Spleen (tissue), 13 donors: ENCODE measurements at places on chromosomes 2 and 18. TPM values are rescaled to one million over a fixed set of nuclear protein-coding genes. Genes with fewer than 3 reads are reported as not detected.

The ALLC gene
- not detected for total RNA-seq

The INPP5D gene
- 192 TPM for total RNA-seq

The ZDBF2 gene
- 14.6 TPM for total RNA-seq

The INO80B gene
- 28.6 TPM for total RNA-seq

The CPS1 gene
- total RNA-seq = 7.3 TPM

The FBLN7 gene
- total RNA-seq = 9.0 TPM

The NGEF gene
- total RNA-seq = 0.23 TPM

The BOK gene
- total RNA-seq = 7.3 TPM

The DUSP11 gene
- 44.7 TPM for total RNA-seq

The PSMA8 gene
- total RNA-seq = 0.34 TPM

The C2orf78 gene
- not detected for total RNA-seq

DNA sequence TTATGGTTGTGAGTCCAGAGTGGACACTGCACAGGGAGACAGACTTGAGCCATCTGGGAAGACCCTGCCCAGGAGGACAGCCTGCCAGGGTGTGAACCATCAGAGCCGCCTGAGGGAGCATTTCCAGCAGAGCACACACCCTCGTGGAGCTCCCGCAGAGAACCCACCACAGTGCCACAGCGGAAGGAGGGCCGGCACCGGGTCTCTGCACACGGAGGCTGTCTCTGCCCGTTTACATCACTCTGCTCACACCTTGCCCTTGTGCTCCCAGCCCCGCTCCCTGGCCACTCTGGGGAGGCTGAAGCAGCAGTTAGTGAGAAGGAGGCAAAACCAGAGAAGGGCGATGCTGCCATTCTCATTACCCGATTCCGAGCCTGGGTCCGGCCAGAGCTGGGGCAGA, 161.9 kb downstream of the KLHL29 start:
- no peak for DNase-seq

- no peak for DNase-seq
Observed at GRCh38 chr2:183927406-183928325, 670.7 kb upstream of the ZNF804A start.

- DNase-seq = no peak
Observed at GRCh38 chr2:239329972-239330572, 70.7 kb downstream of the HDAC4 start.

DNA sequence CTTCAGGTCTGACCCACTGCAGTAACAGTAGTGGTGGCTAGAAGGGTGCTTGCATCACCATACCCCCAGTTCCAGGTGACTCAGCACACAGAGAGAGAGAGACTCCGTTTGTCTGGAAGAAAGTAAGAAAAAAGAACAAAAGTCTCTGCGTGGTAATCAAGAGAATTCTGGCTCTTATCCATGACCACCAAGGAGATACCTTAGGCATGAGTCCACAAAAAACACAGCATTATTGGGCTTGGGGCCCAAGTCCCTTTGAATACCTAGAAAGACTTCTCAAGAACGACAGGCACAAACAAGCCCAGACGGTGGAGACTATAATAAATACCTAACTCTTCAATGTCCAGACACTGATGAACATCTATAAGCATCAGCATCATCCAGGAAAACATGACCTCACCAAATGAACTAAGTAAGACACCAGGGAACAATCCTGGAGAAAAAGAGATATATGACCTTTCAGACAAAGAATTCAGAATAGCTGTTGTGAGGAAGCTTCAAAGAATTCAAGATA, 21.7 kb upstream of the BAZ2B start:
- no peak for DNase-seq

DNA sequence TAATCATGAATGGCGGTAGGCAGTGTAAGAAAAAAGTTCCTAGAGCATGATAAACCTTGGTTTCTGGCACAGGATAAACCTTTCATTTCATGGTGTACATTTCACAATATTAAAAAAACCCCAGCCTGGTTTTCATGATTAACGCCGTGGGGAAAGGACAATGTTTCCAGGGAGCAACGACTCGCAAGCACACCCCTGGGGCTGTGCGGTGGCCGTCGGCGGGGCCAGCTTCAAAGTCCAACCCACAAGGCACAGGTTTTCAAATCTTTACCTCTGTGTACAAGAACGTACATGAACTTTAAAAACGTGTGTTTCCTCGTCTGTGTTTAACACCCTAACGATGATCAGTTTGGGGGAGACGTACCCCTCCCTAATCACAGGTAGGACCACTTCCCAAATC, 118.1 kb downstream of the NOL10 start:
- DNase-seq = no peak

DNA sequence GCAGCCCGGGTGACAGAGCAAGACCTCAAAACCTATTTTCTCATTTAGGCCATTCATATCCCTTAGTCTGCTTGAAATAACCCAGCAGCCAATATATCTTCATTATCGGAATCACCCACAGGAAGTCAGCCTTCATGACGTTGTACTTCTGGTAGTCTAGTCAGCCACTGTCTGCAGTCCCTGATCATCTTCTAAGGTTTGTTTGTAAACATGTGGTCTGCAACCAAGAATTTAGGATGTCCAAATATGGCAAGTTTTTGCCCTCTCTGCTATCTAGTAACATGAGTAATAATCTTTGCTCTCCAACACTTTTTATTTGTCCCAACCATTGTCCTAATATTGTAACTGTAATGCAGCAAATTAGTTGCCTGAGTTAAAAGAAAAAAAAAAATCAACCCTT, 92.5 kb downstream of the PRPF40A start:
- no peak for DNase-seq

DNA sequence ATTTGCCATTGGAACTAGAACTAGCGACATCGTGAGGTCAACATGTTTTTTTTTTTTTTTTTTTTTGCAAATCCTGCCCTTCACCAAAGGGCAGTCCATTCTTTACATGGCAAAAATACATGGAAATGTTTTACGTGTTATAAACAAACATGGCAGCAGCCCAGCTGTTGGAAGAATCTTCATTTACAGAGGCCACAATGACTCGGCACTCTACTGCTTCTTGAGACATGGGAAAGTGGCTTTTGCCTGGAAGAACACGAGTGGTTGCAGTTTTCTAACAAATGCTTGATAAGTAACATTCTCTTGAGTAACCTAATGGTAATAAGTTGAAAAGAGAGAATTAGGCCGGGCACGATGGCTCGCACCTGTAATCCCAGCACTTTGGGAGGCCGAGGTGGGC, 22.8 kb upstream of the POLR1B start:
- DNase-seq = no peak

DNA sequence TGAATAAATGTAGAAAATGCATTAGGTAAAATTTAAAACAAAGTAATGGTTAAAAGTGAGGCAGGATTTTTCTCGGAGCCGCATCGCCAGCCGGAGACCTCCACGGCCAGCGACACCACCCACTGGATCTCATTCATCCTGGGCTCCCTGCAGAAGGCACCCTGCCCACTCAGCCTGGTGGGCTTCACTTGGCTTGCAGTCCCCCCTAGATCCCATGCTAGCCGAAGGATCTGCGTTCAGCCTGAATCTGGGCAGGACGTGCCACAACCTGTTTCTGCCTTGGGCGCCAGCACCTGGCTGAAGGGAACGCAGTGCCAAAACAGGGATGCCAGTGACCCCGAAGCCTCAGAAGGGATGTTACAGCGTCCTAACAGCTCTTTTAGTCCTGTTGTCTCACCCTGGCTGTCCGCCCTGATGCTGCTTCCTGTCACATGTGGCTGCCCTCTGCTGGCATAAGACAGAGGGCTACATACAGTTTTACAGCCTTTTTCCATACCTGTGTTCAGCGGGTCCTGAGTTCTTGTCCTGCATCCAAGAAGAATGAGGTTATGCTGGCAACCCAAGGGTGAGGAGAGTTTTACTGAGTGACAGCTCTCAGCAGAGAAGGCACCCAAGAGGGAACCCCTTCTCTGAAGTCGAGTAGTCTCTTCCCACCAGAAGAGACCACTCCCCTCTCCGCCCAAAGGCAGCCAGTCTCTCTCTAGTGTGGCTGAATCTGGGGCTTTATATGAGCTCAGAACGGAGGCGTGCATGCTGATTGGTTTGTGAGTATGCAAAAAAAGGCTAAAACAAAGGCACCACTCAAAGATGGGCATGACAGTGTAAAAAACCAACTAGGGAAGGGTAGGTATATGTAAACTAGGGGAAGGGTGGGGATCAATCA, 173.1 kb upstream of the GYPC start:
- no peak for DNase-seq

- DNase-seq = no peak
Observed at GRCh38 chr2:54492335-54492734, 36.2 kb downstream of the SPTBN1 start.

GRCh38 chr2:95174031-95174542, 8.5 kb downstream of the ZNF2 start:
- DNase-seq = no peak

DNA sequence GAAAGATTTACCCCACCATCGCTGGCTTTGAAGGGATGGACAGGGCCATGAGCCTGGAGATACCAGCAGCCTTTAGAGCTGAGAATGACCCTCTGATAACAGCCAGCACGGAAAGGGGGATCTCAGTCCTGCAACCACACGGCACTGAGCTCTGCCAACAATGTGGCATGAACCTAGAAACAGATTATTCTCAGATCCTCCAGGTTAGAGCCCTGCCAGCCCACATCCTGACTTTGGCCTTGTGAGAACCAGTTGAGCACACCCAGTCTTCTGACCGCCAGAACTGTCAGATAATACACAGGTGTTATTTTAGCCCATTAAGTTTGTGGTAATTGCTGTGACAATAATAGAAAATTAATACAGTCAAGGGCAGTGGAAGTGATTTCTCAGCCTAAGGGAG, 9.4 kb upstream of the GNLY start:
- DNase-seq = no peak

GRCh38 chr18:61612517-61612916, 279.3 kb downstream of the CDH20 start:
- DNase-seq = no peak

DNA sequence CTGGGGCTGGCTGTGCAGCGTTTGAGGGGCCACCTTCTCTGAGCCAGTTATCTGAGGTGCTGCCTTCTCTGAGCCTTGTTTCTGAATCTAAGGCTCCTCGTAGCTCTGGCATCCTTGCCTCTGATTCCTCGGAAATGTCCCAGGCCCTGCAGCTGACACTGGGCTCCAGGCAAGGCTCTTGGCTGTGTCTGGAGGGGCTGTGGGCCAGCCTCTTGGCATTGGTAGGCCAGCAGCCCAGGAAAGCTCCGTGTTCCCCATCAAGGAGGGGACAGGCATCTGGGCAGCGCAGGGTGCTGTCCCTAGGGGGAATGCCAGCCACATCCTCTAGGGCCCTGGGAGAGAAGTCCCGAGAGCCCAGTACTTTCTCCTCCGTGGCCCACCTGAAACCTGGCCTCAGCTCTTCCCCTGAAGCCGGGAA, 40.7 kb upstream of the TAF1B start:
- peak; percentile 67 for DNase-seq

GRCh38 chr2:219001577-219002394, 8.6 kb upstream of the CRYBA2 start:
- DNase-seq = no peak

DNA sequence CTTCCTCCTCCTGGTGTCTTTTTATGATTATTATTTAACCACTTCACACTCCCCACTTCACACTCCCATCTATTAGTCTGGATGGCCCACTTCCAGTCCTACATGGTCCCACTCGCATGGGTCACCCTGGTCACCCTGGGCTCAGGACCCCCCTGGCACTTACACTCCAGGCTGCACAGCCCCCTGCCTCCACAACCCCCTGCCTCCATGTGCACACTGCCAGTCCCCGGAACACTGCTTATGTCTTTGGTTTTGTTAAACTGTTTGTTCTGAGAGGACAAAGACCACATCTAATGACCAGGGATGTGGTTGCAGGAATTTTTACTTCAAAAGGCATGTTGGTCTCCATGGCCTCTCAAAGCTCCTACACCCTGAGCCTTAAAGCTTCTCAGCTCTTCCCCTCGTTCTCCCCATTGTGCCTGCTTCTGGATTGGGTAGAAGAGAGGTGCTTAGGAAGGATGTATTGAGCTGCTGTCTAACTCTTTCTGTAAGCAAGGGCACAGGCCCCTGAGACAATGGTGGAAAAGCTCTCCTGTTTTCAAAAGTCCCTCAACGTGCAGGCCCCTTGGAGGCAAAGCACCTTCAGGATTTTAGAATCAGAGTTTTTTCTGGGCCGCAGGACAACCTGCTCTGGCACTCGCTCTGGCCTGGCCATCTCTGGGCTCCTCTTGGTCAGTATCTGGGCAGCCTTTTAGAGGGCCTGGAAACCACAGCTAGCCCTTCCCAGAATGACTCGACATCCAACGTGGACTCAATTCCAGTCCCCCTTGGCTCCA, 150.0 kb upstream of the HAAO start:
- no peak for DNase-seq

- no peak for DNase-seq
Observed at GRCh38 chr18:31980863-31981262, 37.8 kb upstream of the RNF125 start.

GRCh38 chr2:136226903-136227302, 109.0 kb upstream of the CXCR4 start:
- no peak for DNase-seq

GRCh38 chr2:113167115-113167932, 6.4 kb upstream of the PSD4 start:
- DNase-seq = peak; percentile 80

GRCh38 chr2:238820197-238820596, 27.7 kb upstream of the TWIST2 start:
- no peak for DNase-seq

DNA sequence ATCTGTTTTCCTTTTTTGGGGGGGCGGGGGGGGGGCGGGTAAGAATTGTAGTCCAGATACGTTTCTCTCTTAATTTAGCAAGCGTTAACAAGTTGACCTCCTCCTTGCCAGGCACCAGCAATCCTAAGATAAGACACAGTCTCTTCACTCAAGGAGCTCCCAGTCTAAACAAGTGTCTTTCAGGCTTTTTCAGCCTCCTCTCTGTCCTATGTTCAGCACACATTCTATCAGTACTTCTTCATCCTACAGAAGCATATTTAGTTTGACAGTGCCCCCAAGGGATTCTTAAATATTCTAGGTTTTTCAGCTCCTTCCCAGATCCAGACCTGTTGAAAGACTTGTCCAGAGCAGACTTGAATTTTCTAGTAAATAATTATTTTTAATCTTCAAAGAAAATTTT, 2.7 kb downstream of the PPP1CB start:
- no peak for DNase-seq

- no peak for DNase-seq
Observed at GRCh38 chr18:66749030-66749429, 145.1 kb upstream of the CDH19 start.

GRCh38 chr2:235127931-235128330, 176.1 kb downstream of the SH3BP4 start:
- DNase-seq = no peak

DNA sequence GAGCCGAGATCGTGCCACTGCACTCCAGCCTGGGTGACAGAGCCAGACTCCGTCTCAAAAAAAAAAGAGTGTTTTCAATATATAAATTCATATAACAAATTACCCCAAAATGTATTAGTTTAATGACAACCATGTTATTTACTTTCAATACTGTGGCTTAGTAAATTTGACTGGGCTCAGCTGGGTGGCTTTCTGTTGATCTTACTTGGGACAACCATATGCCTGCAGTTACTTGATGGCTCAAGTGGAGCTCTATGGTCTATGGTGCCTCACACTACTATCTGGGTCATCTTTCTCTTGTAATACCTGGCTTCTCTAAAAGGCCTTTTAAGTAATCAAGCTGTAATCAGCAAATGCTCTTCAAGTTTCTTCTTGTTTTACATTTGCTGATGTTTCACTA, 341.5 kb upstream of the SPHKAP start:
- no peak for DNase-seq

- DNase-seq = no peak
Observed at GRCh38 chr18:29123706-29124530, 947.0 kb upstream of the CDH2 start.
